ENCODE measurements at places on chromosomes 6 and 20.

DNA sequence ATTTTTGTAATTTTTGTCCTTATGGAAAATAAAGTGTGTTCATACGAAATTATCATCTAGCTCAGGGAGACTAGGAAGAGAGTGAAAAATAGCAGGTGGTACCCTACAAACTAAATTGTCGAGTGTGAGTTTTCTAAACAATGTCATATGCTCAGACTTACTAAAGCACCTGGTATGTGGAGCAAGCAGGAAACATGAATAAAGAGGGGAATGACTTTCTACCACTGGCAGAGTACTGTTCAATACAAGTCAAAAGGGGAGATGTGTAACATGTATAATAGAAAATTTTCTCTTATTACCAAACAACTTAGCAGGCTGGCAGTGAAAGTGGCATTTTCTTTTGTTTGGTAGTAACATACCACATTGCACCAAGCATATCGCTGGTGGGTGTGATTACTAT, 36.1 kb downstream of the CTNNBL1 start:
- no peak for DNase-seq
- peaks cover 9% of the 10 kb centered on the region for H3K4me1 ChIP-seq
- no peaks in the 10 kb centered on the region for H3K27me3 ChIP-seq
- H3K27ac ChIP-seq: no peak overlapping the region

- no peaks in the 10 kb centered on the region for H3K27me3 ChIP-seq
- DNase-seq: no peak
- peaks cover 6% of the 10 kb centered on the region for H3K4me1 ChIP-seq
- H3K4me3 ChIP-seq: no peak overlapping the region
Measured at GRCh38 chr20:57198132-57199072, 68.0 kb downstream of the BMP7 start.

GRCh38 chr6:4017834-4018170, 61.1 kb downstream of the FAM217A start:
- H3K4me1 ChIP-seq: peaks cover 57% of the 10 kb centered on the region
- DNase-seq: no peak
- H3K4me3 ChIP-seq: peak overlapping the region; percentile 66
- H3K27ac ChIP-seq: peak overlapping the region; percentile 91

DNA sequence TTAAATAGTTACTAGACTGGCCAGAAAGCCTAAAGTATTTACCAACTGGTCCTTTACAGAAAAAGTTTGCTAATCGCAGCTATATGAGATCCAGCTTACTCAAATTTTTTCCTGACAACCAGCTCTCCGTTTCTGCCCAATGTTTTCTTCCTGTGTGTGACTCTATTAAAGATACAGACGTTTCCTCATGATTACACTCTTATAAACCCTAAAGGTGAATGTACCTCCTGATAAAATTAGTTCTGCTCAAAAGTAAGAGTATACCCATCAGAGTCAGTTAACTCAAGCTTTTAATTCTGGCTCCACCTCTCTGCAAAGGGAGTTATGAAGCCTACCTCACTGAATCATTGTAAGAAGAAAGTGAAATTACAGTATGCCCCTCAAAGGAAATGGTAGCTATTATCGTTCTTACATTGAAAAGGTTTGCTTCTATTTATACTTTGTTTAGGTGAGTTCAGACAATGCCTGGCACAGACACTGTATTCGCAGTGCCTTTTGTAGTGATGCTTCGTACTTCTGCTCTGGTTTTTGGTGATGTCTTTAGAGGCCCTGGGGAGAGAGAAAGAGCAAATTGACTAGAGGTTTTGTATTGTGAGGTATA, 10.2 kb upstream of the MROH8 start:
- no peak overlapping the region for H3K27ac ChIP-seq
- no peaks in the 10 kb centered on the region for H3K36me3 ChIP-seq
- H3K27me3 ChIP-seq: no peaks in the 10 kb centered on the region
- peaks cover 28% of the 10 kb centered on the region for H3K4me1 ChIP-seq
- no peak for DNase-seq

DNA sequence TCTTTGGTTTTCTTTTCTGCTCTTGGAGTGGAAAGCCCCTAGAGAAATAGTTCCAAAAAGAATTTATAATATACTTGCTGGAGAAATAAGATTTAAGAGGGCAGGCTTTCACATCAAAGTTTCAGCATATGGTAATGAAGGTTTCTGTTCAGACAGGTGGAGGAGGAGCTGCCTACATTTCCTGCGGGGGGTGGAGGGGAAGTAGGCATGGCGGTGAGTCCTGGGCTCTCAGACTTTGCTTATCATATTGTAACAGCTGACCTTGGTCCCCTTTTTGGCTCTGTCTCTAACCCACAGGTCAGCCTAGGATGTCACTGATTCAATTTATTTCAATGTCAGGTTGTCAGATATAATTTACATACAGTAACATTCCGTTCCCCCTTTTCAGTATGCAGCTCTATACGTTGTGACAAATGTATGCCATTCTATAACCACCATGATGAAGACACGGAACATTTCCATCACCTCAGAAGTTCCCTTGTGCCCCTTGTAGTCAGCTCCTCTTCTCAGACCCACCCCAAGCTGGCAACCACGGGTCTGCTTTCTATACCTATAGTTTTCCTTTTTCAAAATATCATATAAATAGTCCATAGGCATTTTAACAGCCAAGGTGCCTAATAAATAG, 77.6 kb upstream of the GGTLC1 start:
- no peak overlapping the region for H3K27ac ChIP-seq
- H3K4me1 ChIP-seq: no peaks in the 10 kb centered on the region
- H3K4me3 ChIP-seq: no peak overlapping the region
- no peak for DNase-seq
- no peaks in the 10 kb centered on the region for H3K36me3 ChIP-seq

- no peak overlapping the region for H3K4me3 ChIP-seq
- DNase-seq: no peak
- no peaks in the 10 kb centered on the region for H3K27me3 ChIP-seq
- no peaks in the 10 kb centered on the region for H3K36me3 ChIP-seq
Measured at GRCh38 chr20:49608752-49609670, 41.1 kb upstream of the PTGIS start.

- H3K27ac ChIP-seq: peak overlapping the region; percentile 63
- DNase-seq: no peak
- peaks cover 13% of the 10 kb centered on the region for H3K4me1 ChIP-seq
- no peak overlapping the region for H3K4me3 ChIP-seq
- no peaks in the 10 kb centered on the region for H3K36me3 ChIP-seq
Measured at GRCh38 chr20:36122931-36123288, 31.6 kb upstream of the EPB41L1 start.

- no peaks in the 10 kb centered on the region for H3K27me3 ChIP-seq
- no peaks in the 10 kb centered on the region for H3K36me3 ChIP-seq
- peak within 1 kb of the TSS; percentile 81 for H3K27ac ChIP-seq
- peak within 1 kb of the TSS; percentile 91 for H3K4me3 ChIP-seq
Measured at GRCh38 chr6:110180228-110181008, at the start of gene CDC40. TSS of gene CDC40 (plus strand) at chr6:110180427. CDS start at chr6:110180445, 18 bp downstream.

GRCh38 chr20:46350201-46350985, 42.1 kb upstream of the CDH22 start:
- peak overlapping the region; percentile 10 for H3K27ac ChIP-seq
- H3K36me3 ChIP-seq: peaks cover 21% of the 10 kb centered on the region
- no peaks in the 10 kb centered on the region for H3K27me3 ChIP-seq
- DNase-seq: no peak

- no peaks in the 10 kb centered on the region for H3K4me1 ChIP-seq
- no peaks in the 10 kb centered on the region for H3K27me3 ChIP-seq
- no peak overlapping the region for H3K4me3 ChIP-seq
Measured at GRCh38 chr6:41298785-41299502, 12.5 kb upstream of the TREM1 start.

DNA sequence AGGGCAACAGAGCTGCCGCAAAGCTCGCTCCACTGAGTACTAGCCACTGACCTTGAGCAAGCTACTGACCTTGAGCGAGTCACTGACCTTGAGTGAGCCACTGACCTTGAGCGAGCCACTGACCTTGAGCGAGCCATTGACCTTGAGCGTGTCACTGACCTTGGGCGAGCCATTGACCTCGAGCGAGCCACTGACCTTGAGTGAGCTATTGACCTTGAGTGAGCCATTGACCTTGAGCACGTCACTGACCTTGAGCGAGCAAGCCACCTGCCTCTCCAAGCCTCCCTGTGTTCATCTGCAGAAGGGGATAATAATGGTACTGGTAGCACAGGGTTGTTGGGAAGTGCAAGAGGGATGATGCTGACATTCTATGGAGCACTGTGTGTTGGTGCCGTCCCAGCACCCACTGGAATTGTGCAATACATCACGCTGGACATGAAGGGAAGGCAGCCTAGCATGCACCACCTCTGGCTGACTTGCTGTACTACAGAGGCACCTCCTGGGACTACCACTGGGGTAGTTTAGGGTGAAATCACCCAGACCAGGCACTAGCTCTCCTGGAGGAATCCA, 60.2 kb downstream of the CTCFL start:
- no peak overlapping the region for H3K27ac ChIP-seq
- no peaks in the 10 kb centered on the region for H3K27me3 ChIP-seq
- no peak for DNase-seq
- no peak overlapping the region for H3K4me3 ChIP-seq
- H3K36me3 ChIP-seq: no peaks in the 10 kb centered on the region
- H3K4me1 ChIP-seq: no peaks in the 10 kb centered on the region

- no peak overlapping the region for H3K4me3 ChIP-seq
- DNase-seq: no peak
- peaks cover 6% of the 10 kb centered on the region for H3K4me1 ChIP-seq
- no peaks in the 10 kb centered on the region for H3K27me3 ChIP-seq
- no peak overlapping the region for H3K27ac ChIP-seq
Measured at GRCh38 chr6:44789806-44790205, 402.3 kb downstream of the CDC5L start.
